ENCODE measurements at places on chromosomes 12 and 14.

DNA sequence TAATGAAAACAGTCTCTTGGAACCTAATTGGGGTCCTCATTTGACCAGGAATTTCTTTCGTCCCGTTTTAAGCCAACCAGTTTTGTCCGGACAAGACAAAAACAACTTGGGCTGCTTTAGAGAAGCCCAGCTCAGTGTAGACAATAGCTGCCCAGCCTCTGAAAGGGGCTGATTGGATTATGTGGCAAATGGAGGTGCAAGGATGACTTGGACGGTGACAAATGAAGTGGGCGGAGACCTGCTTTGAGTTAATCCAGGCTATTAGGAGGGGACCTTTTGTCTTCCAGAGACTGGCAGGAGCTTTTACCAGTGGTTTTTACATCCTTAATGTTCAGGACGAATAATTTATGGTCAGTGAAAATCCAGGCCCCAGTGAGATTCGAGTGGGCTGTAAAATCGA is 4.8 kb downstream of the MEG3 start:
- DNase-seq = no peak

DNA sequence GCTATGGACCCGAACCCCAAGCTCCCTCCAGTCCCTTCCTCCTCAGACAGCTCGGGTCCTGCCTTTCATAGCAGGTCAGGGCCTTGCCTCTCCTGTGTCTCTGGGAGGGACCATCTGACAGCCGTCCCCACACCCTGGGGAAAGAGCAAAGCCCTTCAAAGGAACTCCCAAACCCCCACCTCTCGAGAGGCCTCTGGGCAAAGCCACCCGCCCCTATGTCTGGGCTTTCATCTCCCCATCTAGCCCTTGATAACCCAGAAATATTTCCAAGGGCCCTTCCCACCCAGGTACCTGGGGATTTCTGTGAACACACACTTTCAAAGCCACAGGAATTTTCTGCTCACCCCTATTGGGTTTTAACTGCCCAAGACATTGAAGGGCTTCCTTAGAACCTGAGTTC is 32.1 kb downstream of the SNRNP35 start:
- DNase-seq = no peak

DNA sequence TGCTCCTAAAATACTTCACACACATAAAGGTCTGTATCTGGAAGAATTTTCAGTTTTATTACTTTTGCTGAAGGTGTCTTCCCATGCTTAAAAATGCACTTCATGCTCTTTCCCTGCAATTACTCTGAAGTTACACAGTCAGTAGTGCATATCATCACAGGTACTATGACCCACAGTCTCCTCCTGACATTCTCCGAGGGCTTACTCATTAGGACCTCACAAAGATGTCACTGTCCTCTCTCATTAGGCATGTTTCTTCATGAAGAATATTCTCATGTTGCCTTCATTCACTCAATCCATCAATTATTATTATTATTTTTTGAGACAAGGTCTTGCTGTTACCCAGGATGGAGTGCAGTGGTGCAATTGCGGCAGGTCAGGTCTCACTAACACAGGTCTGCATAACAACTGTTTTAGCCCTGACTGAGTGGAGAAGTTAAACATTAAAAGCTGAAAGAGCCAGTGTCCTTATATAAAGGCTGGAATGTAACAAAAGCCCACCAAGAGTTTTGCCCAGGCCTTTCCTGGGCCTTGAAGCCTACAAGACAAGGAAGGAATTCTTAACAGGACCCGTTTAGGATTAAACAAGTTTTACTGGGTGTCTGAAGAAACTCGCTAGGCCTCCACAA is 119.5 kb upstream of the WSCD2 start:
- DNase-seq = no peak

DNA sequence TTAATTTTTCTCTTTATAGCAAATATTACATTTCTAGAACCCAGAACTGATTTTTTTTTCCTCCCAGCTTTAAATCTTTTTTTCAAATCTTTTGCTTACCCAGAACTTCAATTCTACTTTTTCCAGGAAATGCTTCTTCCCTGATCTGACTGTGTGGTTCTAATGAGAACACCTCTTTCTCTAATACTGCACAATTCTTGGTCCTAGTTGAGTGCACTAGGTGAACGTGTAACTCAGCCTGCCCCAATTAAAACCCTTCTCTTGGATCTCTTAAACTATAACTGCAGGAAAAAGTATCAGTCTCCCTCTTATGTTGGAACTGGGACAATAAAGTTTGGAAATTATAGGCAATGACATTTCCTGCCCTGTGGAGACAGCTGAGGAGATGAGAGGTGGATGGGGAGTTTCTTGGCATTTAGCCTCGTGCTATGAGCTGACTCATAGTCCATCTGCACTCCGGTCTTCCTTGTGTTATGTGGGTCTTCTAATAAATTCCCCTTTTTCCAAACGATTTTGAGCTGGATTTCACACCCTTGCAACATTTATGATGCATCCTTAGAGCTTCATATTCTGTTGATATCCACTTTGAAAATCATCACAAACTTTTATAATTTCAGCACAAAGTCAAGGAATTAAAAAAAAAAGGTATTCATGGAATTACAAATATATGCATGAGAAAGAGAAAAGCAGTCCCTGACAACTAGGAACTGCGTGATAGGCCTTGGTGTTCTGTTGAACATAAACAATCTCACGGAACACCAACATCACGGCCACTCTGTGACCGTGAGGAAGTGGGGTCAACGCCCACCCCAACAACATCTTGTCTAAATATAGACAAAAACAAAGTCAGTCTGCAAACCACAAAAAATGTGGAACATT is 52.4 kb downstream of the BRMS1L start:
- no peak for DNase-seq

DNA sequence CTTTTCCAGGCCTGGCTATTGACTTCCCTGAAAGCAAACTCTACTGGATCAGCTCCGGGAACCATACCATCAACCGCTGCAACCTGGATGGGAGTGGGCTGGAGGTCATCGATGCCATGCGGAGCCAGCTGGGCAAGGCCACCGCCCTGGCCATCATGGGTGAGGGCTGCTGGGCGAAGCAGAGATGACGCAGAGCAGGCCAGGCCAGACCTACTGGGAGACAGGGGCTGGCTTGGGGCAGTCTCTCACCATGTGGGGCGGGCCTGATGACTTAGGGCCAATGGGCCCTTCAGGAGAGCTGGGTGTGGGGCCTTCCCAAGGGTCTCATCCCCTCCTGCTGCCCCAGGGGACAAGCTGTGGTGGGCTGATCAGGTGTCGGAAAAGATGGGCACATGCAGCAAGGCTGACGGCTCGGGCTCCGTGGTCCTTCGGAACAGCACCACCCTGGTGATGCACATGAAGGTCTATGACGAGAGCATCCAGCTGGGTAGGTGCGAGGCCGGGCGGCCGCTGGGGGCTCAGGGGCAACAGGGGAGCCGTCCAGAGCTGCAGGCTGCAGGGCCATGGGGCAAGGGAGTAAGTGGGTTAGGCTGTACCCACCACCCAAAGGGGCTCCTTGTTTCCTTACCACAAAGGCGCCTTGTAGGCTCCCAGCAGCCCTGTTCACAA is 33.0 kb upstream of the LRP1-AS start:
- no peak for DNase-seq

GRCh38 chr12:46524778-46525177 is 152.2 kb upstream of the SLC38A2 start:
- DNase-seq = no peak

DNA sequence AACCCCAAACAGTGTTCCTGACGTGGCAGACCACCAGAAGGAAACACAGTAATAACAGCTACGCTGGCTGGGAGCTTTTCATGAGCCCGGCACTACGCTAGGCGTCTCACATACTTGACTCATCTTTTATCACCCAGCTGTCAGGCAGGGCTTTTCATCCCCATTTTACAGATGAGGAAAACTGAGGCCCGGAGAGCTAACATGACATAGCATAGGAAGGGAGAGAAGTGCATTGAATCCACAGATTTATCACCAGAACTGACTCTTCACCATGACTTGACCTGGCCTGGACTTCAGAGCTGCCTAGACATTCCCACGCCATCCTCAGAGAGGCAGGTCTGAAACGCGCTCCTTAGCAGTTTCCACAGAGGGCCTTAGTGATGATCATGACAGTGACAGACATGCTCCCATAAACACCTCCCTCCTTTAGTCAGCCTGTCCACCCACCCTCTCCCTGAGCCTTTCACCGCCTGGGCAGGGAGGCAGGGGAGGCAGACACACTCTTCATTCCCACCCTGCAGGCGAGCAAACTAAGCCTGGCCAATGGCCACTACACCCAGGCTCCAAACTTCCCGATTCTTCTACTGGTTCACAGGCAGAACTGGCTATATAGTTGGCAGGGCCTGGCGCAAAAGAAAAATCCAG is 56.2 kb downstream of the RBM19 start:
- no peak for DNase-seq

DNA sequence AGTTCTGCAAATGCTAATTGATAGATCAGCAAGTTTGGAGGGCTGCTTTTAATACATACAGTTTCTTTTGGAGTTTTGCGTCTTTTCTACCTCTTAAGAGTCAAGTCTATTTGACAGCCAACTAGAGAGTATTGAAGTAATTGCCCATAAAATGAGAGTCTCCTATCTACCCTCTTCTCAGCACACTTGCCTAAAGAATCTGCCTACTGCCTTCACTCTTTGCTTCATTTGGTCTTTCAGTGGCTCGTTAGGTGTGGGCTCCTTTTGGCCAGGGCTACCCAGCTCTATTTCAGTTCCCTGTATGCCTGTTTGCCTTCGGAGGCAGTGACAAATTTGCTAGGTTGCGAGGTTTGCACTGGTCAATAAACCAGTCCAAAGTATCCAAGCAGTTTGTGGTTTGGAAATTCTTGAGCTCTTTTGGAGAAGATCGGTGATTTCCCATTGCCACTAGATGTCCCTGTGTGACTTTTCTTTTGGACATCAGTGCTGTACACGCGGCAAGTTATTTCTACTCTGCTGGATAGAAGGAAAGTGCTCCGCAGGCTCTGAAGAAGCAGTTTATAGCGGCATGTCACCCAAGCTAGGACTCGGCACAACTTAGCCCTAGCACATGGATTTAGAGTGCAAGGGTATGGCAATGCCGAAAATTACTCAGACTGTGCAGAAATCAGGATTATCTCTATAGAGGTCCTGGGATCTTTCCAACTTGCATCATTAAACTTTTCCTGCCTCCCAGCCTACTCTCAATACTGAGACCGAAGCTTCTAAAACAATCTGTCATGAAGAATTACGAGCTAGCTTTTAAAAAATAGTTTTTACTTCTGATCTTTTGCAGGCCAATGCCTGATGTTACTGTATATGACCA is 38.6 kb downstream of the MGST1 start:
- no peak for DNase-seq

DNA sequence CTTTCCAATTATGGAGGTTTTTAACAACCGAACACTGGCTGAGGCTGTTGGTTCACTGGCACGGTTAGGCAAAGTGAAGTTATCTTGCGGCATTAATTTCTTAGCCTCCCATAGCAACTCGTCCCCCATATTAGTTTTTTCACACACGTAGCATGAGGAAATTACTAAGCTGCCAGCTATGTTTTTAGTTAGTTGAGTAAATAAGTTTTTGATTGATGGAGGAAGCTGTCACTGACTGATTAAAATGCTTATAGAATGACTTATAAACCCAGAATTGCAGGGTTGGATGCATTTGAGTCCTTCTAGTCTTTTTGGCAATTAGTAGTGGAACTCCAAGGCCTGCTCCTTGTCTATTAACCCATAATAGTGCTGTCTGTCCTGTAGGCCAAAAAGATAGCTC is 97.1 kb downstream of the ALG10 start:
- DNase-seq = no peak

- DNase-seq = no peak
Observed at GRCh38 chr12:27221625-27222387, 22.3 kb upstream of the STK38L start.

DNA sequence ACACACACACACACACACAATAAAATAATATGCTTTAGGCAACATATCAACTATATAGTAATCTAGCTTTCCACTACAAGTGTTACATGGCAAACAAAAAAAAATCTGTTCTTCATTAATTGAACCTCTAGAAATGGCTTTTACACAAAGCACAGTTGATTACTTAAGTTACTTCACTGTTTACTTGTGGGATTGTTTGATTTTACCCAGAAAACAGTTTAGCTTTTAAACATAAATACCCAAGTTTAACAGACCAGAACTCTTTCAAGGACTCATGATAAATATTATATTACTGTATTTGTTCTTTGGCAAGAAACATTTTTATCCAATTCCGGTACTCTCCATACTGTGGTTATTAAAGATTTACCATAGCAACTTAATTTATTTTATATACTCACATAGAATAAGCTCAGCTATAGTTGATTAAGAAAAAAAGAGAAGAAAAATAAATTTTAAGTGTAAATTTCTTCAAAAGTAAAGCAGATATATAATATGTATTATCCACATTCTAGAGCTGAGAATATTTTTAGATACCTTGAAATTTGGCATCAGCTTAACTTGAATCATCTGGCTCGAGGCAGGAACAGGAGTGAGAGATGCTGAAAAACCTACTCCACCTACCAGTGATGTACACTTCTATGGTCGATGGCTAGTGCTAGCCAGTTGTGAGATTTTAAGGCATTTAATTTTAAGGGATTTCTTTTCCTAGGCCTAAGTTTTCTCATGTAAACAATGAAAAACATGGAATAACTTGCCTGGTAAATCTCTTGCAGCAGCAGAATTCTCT is 126.0 kb downstream of the BTG1 start:
- DNase-seq = no peak

DNA sequence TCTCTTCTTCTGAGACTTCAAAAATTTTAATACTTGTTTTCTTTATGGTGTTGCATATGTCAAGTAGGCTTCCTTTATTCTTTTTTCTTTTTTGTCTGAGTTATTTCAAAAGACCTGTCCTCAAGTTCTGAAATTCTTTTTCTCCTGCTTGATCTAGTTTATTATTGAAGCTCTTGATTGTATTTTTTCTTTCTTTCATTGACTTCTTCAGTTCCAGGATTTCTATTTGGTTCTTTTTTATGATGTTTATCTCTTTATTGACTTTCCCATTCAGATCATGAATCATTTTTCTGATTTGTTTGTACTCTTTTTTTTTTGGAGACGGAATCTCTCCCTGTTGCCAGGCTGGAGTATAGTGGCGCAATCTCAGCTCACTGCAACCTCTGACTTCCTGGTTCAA is 34.1 kb downstream of the IFT43 start:
- DNase-seq = no peak

DNA sequence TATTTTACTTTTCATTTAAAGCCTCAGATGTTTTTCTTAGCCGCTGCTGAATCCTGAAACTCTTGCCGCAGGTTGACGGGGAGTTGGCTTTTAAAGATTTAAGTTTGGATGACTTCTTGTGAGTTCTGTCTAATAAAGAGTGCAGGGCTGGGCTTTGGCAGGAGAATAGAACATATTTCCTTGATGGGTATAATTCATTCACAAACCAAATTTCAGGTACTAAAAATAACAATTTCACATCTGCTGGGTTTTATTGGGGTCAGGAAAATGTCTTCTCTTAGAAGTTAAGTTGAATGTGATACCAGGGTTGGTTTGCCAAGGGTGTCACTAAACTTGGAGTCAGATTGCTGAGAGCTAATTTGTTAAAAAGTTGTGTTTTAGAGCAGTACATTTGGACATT is 9.7 kb downstream of the SP1 start:
- DNase-seq = no peak

DNA sequence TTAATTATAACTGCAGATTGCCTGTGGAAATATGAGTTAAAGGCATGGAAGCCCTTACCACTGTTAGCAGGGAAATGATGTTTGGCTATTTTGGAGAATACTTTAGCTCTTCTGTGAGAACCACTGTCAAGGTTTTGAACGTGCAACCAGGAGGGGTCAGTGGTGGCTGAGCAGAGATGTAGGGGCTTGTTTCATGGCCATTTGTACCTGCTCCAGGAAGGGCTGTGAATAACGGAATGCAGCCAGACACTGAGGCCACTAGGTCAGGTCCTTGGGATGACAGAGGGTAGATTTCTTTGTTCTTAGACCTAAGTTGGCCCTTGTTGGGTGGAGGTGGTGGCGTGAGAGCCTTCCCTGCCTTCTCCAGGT is 8.3 kb downstream of the TRAF3 start:
- no peak for DNase-seq
